ENCODE measurements at places on chromosomes 1 and 21. TPM values are rescaled to one million over a fixed set of nuclear protein-coding genes. Genes with fewer than 3 reads are reported as not detected.

GRCh38 chr1:113935970-113936369 is 6.8 kb downstream of the HIPK1 start:
- no peak for DNase-seq

GRCh38 chr1:224507771-224508523 is 73.3 kb upstream of the WDR26 start:
- peak; percentile 24 for DNase-seq

GRCh38 chr1:52668711-52669110 is 29.4 kb downstream of the COA7 start:
- no peak for DNase-seq

DNA sequence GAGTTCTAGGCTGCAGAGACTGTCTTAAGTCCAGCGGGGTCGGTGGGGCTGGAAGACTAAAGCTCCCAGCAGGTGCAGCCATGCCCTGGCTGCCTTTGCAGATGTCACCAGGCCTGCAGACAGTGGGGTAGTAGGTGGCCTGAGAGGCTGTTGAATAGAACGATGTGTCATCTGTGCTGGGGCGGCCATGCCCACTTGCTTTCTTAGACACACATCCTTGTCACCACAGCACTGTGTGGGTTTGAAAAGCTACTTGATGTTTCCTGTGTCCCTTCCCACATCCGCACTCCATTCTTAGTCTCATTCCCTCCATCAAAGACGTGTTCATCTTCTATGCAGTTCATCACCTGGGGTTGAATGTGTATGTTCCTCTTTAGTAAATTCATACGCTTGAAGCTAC is 184.5 kb upstream of the TMEM51 start:
- DNase-seq, result no peak

DNA sequence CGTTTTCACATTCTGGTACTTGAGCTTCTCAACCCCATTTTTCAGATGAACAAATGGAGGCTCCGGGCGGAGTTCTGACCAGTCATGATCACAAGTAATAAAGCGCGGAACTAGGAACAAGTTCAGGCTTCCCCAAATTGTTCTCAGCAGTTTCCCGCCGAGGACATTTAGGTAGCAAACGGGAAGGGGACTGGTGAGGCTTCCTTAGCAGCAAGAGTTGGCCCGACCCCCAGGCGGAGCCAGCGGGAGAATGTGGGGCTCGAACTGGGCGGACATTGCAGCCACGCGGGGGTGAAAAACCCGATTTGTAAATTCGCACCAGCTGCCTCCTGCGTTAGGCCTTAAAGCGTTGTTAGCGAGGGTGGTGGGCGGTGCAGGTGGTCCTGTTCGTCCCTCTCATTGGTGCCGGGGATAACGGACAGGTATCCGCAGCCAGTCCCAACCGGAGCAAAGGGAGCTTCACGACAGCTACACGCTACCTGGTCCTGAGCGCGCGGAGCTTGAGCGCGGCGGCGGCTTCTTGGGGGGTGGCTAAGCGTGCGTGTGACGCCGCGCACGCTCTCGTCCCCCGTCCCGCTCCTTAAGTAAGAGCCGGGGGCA is 15.3 kb downstream of the SEMA6C start:
- peak; percentile 56 for DNase-seq

TMEM125 gene
- not detected for total RNA-seq

DNA sequence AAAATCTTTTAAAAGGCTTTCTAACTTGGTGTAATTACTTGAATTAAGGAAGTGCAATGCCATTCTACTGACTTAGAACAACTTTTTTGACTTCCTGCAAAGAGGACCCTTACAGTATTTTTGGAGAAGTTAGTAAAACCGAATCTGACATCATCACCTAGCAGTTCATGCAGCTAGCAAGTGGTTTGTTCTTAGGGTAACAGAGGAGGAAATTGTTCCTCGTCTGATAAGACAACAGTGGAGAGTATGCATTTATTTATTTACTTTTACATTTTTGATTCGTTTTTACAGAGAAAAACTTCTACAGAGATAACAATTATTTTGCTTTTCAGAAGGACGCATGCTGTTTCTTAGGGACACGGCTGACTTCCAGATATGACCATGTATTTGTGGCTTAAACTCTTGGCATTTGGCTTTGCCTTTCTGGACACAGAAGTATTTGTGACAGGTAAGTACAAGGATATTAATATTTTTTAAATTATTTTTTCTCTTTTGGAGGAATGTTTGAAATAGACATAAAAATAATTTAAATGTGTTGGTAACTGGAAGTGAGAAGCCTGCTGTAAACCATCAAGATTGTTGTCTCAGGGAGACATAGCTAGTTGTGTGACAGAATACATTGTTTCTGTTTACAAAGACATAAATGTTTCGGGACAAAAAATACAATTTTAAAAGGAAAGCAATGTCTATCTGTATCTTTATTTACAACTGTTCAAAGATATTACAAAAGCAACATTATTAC is at the start of gene PTPRC:
TSS of gene PTPRC (plus strand) at position 147 of the 742 bp plus-strand sequence. CDS start at position 376, 229 bp downstream.
- DNase-seq, result no peak

DNA sequence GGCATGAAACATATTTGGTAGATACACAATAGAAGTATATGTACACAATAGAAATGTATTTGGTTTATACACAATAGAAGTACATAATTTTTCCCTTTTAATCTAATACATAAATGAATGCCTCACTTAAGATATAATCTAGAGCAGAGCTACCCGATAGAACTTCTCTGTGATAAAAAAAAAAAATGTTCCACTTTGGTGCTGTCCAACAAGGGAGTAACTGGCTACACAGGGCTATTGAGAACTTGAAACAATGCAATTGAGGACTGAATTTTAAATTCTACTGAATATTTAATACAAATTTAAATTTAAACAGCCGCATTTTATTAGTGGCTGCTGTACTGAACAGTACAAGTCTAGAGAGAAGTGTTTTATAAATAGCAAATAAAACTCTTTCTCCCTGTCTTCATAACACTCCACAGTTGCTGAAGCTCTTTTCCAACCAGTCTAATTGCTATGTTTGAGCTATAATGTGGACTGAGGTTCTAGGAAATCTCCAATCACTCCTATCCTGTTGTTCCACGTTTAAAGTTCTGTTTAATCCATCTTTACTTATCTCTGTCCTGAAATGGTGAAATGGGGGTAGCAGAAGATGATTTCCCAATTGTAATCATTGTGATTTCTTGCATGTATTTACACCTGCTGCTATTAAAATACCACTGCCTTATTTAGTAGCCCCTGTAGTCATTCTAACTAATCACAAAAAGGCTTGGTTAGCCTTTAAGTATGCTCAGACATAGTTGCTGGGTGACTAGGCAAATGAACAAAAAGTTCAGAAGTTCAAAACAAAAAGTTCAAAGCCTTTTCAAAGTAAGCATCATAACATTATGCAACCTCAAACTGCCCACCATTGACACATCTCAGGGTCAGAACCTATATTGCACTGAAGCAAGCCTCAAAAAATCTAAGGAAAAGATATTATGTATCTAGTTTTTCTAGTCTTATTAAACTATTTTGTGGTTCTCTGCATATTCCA is 192.3 kb upstream of the C1orf87 start:
- no peak for DNase-seq

DNA sequence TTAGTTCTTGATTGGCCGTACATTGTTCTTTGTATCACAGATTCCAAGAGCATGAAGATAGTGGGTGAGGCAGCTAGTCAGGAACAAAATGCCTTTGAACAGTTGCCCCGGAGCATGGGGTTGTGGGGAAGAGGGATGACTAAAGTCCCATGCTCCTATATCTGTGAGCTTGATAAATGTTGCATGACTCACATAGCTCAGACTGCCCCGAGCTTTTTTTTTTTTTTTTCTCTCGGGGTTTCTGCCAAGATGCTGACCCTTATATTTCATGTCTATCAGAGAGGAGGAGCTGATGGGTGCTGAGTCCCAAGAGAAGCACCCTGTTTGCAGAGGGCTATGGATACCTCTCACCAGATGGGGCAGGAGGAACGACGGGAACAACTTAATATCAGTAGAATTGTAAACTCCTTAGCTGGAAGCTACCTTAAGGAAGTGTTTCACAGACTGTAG is 40.6 kb downstream of the SRRM1 start:
- peak; percentile 98 for DNase-seq

DNA sequence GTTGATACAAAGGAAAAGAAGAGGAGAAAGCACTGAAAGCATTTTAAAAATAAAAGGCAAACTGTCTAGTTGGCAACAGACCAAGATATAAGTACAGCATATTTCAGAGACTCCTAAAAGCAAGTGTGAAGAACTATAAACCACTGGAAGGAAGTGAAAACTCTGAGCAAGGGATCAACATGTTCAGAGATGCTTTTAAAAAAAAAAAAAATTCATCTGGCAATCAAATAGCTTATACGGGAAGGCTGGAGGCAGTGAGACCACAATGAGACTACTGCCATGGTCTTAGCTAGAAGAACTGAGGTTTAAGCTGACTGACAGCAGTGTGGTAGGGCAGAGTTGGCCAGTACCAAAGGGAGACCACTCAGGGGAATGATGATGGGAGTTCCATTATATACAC is 124.3 kb downstream of the VAV3 start:
- DNase-seq, result no peak

SHISA4 gene
- 42.7 TPM for total RNA-seq

- no peak for DNase-seq
Measured at GRCh38 chr21:26137379-26138060, 33.0 kb downstream of the APP start.
